ENCODE measurements at places on chromosomes 11 and 22.
A peak's percentile ranks its signal among the peaks of the same experiment; 100 is the strongest.

GRCh38 chr22:26673486-26673885 lies 16.1 kb downstream of the MIAT start:
- DNase-seq: peak; percentile 41

DNA sequence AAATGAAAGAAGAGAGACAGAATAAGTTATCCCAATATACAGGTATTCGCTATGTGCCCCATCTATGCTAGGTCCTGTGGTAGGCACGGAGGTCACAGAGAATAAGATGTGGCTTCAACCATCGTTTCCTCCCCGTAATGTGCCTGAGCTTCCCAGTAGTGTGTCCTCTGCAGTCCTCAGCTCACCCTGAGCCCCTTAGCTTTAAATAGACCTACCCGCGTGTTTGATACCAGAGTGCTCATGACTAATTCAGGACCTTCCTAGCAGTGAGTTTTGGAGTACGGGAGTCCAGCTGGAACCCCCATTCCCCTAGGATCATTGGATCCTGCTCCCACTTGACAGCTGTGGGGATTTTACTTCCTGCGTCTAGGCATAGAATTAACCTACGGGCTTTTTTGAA lies 37.5 kb upstream of the SYN3 start:
- DNase-seq: no peak

DNA sequence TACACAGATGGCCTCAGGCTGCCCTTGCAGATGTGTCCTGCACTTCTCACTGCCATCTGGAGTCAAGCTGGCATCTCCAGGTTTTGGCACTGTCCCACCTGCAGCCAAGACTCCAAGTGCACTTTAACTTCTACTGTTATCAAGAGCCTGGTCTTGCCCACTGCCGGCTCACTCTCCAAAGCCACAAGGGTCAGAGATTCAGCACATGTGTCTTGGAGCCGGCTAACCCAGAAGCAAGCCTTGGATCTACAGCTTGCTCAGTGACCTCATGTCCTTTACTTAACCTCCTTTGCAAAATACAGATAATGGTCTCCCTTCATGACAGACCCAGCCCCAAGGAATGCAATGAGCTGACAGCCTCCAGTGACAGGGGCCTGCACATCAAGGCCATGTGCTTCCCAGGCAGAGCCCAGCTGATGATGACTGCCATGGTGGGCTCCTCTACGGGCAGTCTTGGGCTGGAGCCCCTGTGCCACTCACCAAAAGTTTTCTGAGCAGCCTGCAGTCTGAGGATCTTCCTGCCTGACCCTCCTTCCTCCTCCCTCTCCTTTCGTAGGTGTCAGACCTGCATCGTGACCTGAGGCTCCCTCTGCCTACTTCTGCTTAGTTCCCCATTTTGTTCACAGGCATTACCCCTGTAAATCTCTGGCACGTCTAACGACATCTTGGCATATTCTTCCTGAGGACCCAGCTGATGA lies 9.0 kb downstream of the TP53AIP1 start:
- DNase-seq: no peak

DNA sequence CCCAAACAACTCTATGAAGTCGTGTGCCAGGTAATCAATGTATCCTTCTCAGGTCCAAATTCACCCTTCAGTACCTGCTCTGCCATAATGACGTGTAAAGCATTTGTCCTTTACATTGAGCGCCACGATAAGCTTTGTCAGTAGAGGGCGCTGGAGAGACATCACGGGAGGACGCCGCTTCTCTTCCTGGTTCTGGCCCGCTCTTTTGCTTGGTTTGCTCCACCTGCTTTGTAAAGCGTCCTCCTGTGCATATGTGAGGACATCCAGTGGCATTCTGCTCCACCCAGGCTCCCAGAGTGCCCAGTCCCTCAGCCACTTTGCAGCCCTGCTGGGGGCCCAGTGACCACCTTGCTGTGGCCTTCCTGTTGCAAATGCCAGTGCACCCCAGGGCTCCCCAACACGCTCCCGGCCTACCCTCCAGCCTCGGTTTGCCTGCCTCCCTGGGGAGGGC lies 61.1 kb downstream of the WT1 start:
- DNase-seq: peak; percentile 64

DNA sequence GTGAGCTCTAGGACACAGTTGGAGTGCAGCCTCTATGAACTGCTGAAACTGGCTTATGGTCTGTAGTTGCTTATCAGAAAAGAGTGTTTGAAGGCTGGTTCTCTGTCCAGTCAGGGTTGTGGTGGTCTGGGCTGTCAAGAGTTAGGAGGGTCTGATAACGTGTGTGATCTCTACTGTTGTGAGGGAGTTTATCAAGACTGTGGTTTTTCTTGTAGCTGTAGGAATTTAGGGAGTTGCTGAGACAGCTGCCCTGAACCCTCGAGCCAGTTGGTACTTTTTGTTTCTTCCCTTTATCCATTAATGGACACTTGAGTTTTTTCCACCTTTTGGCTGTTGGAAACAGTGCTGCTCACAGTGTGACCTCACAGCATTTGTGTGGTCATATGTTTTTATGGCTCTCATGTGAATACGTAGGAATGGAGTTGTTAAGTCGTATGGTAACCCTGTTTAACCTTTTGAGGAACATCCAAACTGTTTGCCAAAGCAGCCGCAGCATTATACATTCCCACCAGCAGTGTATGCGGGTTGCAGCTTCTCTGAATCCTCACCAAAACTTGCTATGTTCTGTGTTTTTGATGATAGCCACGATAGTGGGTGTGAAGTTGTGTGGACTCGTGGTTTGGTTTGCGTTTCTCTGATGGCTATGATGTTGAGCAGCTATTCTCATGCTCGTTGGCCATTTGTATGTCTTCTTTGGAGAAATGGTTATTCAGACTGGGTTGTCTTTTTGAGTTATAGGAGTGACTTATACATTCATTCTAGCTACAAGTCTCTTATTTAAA lies 20.9 kb upstream of the DGCR8 start:
- DNase-seq: no peak

DNA sequence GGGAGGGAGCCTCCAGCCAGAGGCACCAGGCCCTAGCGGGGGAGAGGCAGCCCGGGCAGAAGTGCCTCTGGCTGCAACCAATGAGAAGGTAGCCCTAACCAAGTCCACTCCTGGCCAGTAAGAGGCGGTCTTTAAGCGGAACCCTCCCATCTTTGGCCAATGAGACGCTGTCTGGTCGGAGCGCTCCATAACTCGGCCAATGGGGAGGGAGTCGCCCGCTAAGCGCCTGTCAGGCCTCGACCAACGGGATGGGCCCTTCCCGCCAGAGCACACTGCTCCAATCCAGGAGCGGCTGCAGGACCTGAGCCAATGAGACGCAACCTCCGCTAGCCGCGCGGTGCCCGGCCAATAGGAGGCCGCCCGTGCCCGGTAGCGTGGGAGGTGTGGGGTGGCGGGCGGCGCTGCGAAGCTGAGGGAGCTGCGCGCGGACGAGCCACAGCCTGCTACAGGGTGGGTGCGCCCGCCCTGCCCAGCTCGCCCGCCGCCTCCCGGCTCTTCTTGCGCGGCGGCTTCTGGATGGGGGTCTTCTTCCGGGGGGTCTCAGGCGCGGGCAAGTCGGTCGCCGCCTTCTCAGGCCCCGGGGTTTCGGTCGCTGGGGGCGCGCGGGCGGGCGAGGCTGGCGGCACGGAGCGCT lies 12.6 kb downstream of the SCARF2 start:
- peak; percentile 20 for DNase-seq

DNA sequence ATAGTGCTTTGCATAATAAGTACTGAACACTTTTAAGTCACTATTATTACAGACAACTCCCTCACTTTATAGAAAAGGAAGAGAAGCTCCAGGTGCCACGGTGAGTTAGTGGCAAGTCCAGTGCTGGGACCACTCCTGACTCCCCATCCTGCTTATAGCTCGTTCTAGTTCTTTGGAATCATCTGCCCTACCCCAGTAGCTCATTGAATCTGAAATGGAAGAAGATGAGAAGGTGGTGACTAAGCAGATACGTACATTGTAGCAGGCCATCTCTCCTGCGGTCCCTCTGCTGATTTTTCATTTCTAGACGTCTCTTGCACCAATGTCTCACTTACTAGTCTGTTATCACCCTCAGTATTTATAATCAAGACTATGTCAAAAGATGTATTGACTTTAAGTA lies 21.6 kb downstream of the MMP20 start:
- no peak for DNase-seq

DNA sequence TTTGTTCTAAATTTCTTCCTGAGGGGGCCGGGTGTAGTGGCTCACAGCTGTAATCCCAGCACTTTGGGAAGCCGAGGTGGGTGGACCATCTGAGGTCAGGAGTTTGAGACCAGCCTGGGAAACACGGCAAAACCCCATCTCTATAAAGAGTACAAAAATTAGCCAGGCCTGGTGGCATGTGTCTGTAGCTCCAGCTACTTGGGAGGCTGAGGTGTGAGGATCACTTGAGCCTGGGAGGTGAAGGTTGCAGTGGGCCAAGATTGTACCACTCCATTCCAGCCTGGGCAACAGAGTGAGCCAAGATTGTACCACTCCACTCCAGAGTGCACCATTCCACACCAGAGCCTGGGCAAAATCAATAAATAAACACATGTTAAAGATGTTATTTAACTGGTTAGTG lies 20.6 kb upstream of the TOP3B start:
- DNase-seq: no peak

DNA sequence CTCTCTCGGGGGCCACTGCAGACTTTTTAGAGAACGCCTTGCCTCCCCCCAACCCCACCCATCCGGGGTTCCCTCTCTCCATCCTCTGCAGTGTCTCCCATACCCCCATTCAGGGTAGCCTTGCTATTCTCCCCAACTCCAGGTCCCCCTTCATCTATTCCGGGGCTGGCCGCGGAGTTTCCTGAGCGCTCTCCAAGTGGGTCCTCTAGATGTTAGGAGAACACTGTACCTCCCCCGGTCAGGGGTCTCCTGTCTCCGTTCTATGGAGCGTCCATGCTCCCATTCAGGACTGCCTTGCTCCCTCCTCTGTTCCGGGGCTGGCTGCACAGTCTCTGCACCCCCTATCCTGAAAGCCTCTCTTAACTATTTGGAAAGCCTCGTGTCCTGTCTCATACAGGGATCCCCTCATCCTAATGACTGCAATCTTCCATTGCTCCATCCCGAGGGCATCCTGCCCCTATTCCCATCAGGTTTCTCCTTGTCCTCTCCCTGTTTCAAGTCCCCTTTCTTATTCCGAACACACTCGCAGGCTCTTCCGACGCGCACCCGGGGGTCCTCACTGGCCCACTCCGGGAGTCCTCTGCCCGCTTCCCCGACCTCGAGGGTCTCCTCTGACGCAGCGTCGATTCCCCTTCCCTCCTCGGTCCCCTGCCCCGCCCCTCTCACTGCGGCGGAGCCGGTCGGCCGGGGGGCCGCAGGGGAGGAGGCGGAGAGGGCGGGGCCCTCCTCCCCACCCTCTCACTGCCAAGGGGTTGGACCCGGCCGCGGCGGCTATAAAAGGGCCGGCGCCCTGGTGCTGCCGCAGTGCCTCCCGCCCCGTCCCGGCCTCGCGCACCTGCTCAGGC lies at the start of gene NEFH:
Gene NEFH, plus strand, starts transcription at position 802 of the 845 bp plus-strand sequence. CDS start 45 bp downstream, outside the sequence.
- DNase-seq: no peak

- DNase-seq: peak; percentile 55
These were observed 548.5 kb downstream of the BUD13 start for GRCh38 chr11:116224154-116224888.

DNA sequence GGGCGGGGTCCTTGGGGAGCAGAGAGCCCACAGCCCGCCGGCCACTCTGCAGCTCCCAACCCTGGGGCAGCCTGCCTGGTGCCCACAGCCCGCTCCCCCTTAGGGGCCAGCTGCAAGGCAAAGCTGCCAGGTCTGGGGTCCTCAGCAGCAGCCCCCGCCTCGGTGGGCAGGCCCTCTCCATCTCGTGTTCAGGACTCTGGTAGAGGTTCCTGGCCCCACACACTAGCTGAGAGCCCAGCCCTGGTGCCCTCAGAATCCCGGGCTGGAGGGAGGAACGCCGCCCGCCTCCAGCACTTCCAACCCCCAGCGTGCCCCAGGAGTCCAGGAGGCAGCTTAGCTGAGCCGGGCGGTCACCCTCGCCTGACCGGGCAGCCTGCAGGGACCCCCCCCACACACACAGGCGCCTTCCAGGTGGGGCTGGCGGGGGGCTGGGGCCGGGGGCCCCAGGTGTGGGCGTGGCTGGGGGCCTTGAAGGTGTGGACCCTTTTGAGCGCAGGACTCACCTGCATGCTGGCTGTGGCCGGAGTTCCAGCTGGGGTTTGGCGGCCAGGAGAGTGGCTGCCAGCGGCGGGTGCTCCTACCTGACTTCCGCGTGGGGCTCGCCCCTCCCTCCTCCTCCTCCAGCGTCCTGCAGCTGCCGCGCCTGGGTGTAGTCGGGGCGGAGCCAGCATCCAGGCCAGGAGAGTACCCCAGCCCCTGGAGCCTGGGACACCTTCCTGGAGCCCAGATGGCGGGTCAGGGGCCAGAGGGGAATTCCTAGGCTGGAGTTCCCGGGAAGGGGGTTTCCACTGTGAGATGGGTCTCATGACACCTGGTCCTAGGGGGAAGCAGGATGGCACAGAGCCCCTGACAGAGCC lies at the start of gene ANO9:
Gene ANO9, minus strand, starts transcription at position 594 of the 857 bp plus-strand sequence. Its CDS starts 85 bp downstream, at position 509.
- DNase-seq: peak; percentile 75

- DNase-seq: peak; percentile 71
These were observed at the start of gene RDX for GRCh38 chr11:110296226-110297075. Gene RDX (minus strand): TSS chr11:110296614. CDS start chr11:110279692, 16,922 bp downstream.

DNA sequence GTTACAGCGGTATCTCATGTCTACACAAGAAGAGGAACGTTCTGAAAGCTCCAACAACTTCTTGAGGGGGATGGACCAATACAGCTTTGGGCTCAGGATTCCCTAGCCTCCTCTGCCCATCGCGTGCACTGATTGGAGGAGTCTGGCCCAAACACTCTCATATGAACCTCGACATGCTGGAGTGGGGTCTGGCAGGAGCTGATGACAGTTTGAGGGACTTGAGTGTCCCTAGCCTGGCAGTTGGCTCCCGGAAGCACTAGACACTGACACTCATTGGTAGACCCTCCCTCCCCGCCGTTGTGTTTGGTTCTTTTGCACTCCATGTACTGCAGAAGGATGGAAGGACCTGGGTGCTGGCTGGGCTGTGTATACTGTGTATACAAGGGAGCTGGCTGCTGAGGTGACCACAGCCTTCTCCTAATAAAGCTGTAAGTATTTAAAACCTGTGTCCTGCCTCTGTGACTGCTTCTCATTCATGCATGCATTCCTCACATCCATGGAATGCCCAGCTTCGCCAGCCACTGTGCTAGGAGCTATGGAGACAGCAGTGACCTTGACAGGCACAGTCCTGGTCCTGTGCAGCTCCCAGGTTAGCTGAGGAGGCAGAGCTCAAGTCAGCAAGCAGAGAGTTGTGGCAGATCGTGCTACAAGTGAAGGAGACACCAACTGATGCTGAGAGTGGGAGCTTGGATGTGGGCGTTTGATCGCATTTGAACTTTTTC lies 27.9 kb downstream of the ADAMTS15 start:
- no peak for DNase-seq

- DNase-seq: no peak
These were observed 2.4 kb downstream of the C1QTNF4 start for GRCh38 chr11:47591764-47592163.

DNA sequence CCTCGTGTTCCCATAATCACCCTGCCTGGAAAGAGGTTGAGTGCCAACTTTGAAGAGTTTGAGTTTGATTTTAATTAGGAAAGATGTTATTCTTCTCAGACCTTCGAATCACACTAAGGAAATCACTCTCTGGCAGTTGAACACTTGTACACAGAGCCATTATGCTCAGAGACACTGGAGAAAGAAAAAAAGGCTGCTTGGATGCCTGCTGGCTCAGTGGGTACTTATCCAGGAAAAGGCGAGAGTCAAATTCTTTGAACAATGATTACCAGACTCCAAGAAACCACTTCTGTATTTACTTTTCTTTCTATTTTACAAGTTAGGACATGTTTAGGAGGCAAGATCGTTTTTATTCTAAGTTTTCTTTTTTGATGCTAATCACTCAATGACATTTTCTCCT lies 438.5 kb upstream of the FAT3 start:
- DNase-seq: no peak

All from activated CD4-positive, alpha-beta T cell treated with anti-CD3 and anti-CD28 coated beads, Interleukin-2, amount 50 U/mL, for 48 hours (primary cell).